Activated CD8-positive, alpha-beta memory T cell treated with anti-CD3 and anti-CD28 coated beads for 4 hours (primary cell): ENCODE measurements at places on chromosomes 7 and 10.

DNA sequence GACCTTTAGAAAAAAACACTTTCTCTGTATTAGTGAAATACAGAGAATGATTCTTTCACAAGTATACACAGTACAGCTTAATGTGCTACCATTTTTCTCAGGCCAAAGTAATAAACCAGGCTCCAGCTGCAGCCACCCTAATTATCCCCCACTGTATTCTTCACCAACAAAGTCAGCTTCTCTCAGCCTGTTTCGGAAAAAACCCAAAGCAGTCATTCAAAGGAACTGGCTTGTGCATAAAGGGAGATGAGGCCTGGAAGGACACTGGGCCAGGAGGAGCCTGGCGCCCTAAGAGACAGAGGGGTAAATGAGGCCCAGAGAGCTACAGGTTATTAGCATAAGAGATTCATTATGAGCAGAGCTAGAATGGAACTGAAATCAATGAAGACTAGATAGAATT lies 9.2 kb downstream of the USP54 start:
- no peak for DNase-seq

- no peak for DNase-seq
These were observed 72.3 kb downstream of the TLL2 start for GRCh38 chr10:96441322-96441885.

DNA sequence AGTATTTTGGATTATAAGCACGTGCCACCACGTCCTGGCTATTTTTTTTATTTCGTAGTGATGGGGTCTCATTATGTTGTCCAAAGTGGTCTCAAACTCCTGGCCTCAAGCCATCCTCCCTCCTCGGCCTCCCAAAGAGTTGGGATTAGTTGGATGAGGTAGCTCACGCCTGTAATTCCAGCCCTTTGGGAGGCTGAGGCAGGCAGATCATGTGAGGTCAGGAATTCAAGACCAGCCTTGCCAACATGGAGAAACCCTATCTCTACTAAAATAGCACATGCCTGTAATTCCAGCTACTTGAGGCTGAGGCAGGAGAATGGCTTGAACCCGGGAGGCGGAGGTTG lies 21.8 kb upstream of the YWHAG start:
- DNase-seq, result no peak

DNA sequence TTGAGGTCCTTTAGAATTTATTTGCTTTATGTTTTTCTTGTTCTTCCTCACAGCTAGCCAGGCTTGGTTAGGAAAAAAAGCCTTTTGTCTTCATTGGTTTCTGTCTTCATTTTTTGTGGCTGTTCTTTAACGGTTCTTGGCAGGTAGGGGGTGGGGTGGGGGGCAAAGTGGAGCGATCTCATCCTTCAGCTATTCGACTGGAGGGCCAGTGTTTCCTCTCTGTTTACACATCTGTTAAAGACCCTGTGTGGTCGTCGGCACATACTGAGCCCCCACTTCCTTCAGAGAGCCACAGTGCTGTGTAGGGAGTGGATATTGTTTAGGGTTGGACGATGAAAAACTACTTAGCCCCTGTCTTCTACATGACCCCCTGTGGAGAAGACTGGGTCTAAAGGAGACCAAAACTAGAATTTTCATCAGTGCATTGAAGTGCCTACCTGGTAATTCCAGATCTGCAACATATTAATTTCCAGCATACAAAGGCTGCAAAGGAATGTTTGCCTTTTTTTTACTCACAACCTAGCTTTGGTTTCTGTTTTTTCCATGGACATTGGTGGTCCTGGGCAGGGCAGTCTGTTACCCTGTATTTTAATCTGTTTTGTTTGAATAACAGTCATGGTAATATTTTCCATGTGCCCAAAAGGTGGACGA lies 29.0 kb downstream of the PRPF18 start:
- no peak for DNase-seq

DNA sequence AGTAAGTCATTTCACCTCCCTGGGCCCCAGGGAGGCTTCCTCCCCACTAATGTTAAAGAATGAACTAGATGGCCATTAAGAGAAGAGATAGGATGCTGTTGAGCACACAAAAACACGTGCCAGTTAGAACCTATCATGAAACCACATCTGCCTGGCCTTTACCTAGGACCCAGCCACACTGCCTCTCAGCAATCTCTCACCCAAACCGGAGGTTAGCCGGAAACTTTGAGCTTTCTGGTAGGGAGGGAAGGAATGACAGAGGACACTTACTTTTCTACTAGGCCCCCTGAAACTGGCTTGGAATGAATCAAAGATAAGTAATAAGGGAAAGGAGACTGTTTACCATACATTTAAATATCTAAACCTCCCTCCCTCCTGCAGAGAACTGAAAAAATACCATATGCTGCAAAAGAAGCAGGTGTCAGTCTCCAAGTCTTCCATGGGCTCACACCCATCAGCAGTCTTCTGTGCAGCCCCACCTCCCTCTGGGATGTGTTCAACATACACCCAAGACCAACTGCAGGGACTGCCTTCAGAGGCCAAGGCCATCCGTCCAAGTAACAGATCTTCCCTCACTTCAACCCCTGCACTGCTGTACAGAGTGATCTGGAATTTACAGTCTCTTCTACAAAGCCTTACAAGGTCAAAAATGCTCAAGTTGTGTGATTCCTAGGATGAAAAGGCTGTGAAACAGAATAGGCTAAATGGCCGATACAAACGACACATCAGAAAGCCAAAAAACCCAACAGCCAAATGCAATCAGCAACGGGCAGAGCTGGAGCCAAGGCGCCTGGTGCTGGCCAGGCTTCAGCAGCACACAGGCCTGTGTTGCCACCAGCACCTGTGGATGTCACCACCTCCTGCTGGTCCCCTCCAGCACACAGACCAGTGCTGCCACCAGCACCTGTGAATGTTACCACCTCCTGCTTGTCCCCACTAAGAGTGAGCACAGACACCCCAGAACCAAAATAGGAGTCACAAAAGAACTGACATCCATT lies 42.4 kb downstream of the SORBS1 start:
- no peak for DNase-seq

DNA sequence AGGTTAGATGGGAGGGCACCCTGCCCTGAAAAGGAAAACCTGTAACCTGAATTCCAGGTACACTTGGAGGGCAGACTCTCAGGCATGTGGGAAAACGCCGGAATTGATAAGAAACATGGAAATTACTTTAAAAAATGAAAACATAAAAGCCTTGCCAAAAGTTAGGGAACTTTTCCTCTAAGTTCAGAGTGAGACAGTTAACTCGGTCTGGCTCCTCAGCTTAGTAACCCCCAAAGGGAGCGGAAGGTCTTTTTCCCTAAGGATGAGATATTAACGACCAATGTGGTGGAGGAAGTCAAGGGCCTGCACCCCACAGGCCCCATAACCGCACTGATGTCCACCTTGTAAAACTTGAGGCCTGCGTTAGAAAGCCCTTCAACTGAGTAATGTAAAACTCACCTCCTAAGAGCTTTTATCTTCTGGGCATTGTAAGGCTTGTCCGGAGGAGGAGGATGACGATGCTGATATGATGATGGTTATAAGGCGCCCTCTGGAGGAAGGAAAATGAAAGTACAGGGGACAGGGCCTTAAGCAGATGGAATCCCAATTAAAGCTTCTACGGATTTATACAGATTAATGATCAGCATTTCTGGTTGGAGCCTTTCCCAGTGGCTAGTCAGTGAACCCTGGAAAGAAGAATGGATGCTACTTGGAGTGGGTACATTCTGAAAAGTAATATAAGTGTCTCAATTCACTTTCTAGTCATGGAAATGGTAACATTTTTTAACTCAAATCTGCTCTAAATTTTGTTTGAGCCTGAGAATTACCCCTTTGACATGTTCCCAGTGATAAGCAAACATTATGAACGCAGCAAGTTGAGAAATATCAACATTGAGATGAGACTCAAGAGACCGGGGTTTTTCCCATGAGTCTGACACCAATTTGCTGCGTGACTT lies 694 bp downstream of the COL1A2 start:
- no peak for DNase-seq

DNA sequence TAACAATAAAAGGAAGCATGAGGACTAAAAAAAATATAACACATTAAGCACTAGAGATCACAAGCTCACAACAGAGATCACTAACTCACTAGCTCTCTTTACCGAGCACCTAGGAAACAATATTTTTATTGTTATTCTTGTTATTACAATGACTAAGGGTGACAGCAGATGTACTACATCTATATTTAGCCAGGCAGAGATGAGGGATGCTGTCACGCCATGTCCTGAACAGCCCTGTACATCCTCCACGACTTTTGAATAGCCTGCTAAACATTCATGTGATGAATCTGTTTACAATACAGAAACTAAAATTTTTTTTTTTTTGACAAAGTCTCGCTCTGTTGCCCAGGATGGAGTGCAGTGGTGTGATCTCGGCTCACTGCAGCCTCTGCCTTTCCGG lies 22.7 kb downstream of the FAM133B start:
- DNase-seq, result no peak
